ENCODE measurements at places on chromosomes 2 and 18.

GRCh38 chr2:169210917-169211316 is 141.6 kb downstream of the DHRS9 start:
- DNase-seq: no peak

DNA sequence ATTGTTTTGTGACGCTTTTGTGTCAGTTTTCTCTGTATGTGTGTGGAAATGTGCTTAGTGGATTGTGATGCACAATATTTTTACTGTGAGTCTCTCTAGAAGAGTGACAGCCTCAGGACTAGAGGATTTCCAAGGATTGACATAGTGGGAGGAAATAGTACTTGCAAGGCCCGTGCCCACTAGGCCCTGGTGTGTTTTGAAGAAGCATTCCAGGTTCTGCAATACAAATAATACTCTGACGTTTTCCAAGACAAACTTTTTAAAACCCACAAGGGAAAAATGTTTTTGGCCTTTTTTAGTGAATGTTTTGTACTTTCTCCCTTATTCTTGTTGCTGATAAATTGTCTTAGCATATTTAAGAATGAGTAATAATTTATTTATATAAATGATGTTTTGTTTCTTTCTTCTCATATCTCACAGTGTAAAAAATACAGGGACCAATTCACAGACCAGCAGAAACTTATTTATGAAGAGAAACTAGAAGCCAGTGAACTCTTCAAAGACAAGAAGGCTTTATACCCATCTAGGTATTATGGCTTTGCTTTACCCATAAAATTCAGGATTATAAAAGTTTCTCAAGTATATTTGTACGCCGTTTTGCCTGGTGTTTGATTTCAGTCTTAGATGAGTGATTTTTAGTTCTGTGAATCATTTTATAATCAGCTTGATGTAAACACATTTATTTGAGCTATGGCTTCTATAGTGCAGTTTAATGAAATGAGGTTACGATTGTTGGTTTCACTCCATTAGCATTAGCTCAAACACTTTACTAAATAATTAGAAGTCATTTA is 165.6 kb downstream of the MYO1B start:
- DNase-seq: no peak

GRCh38 chr2:155099784-155100183 is 401.3 kb downstream of the KCNJ3 start:
- peak; percentile 18 for DNase-seq

GRCh38 chr2:173555833-173556232 is 201.2 kb downstream of the CDCA7 start:
- no peak for DNase-seq

DNA sequence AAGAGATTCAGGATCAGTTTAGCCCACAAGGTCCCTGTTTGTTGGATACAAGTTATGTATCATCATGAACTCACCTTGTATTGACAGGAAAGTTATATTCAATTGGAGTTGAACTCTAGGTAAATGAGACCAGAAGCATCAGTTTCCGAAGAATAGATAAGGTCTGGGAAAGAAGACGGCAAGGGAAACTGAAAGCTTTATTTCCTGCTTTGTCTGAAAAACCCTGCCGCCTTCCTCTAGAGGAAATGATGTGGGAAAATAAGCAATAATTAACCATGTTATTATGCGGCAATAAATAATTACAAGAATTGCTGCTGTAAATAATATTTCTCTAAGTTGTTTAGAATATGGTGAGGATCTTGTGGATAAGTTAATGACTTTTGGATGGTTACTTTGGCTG is 32.0 kb downstream of the LPIN1 start:
- no peak for DNase-seq

DNA sequence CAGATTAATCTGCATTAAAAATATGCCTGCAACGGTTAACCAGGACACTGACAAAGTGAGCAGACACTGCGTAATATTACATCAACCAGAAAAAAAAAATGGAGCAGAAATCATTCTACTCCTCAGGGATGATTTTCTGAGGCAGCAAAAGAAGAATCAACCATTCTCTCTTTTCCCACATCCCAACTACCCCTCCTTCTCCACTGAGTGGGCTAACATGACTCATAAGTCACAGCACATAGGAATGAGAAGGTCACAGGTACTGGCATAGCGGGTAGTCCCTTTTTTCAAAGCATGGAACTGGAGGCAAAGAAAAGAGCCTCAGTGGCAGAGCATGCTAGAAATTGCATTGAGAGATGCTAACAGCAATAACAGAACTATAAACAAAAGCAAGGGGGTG is 54.3 kb upstream of the TSPYL6 start:
- no peak for DNase-seq
